NCI-H1092 treated with DMSO at 0.1 percent for 48 hours (cell line): ENCODE measurements at places on chromosomes 7 and 10.
A peak's percentile ranks its signal among the peaks of the same experiment; 100 is the strongest.

- no peak for DNase-seq
Measured at GRCh38 chr7:44138698-44139097, 2.4 kb downstream of the MYL7 start.

DNA sequence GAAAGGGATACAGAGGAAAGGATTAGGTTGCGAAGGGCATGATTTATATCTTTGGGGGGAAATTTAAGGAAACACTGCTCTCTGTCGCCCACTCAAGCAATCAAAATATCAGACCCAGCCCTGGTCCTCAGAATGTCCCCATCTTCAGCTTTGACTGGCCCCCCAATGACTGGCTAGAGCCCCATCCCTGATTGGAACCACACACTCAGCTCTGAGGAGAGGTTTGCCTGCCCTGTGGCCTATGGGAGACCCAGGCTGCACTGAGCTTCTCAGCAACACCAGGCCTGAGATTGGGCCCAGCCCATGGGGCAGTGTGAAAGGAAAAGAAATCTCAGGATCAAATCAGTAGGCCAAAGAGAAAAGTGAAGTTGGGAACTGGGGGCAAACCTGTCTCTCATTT lies 69.5 kb downstream of the ADCYAP1R1 start:
- no peak for DNase-seq

GRCh38 chr7:135175931-135176330 lies 5.4 kb upstream of the CYREN start:
- no peak for DNase-seq

GRCh38 chr10:17049195-17049594 lies 80.4 kb downstream of the CUBN start:
- no peak for DNase-seq

- DNase-seq = no peak
Measured at GRCh38 chr10:93219347-93219746, 145.7 kb downstream of the CYP26A1 start.

DNA sequence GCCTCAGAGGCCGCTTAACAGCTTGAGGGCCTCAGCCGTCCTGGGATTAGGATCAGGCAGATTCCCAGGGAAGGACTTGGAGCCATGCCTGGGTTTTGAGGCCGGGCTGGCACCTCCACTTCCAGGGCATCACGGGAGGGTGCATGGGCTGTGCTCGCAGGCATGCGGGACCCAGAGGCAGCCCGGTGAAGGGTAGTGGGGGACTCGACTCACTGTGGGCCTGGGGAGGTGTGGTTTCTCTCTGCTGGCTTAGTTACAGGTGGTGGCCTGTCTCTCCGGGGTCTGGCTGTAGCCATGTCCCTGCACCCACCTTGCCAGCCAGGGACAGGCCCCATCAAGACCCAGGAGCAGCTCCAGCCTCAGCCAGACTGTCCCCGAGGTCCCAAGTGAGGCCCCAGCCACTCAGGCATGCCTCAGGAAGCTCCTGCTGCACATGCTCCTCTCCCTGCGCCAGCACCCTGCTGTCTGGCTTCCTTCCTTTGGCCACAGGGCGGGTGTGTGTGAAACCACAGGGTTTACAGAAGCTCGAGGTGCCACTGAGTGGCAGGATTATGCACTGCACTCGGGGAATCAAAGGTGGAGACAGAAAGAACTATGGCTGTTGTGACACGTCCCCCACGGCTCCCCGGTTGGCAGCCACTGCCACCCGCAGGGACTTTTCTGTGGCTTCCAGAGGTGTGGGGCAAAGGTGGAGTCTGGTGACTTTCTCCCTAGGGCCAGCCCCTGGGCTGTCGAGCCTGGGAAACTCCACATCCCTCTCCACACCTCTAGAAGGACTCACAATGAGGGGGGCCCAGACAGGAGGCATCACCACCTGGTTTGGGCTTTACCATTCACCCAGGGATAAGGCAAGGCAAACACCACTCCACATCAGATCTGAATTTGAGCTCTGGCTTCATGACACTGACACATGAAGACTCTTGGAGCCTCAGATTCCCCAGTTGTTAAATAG lies 19.7 kb downstream of the GOLGA7B start:
- DNase-seq = peak; percentile 67

DNA sequence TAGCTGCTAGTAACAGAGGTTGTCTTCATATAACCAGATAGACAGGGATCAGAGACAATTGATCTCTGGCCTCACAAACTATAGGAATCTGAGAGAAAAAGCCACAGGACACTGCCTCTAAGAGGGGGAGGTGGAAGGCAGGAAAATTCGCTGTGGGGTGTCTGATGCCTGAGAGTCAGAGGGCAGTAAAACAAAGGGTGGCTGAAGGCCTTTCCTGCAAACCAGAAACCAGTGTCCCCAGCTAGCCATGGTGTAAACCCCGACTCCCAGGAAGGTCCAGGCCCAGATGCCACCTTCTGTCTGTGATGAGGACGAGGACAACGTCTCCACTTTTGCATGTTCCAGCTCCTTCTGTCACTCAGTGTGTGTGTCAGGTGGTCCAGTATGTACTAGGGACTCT lies 215.1 kb downstream of the ADARB2 start:
- no peak for DNase-seq

- DNase-seq = peak; percentile 64
Measured at GRCh38 chr7:83547526-83547925, 101.4 kb downstream of the SEMA3E start.

GRCh38 chr10:48802611-48803071 lies 118.0 kb downstream of the WDFY4 start:
- DNase-seq = no peak

DNA sequence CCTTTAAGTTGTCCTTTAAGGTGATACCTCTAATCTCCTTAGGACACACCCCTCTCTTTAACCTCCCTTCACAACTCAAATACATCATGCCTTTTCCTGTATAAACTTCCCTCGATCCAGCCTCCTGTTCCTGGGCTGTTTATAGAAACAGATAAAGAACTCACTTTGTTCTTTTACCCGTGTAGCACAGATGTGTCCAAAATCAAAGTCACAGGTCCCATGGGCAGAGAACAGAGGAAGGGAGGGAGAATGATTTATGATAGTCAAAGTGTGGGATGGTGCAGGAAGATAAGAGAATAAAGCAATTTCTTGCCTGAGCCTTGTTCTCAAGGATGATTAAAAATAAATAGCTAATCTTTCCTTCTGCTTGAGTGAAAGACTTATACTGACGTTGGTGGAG lies 50.3 kb upstream of the CABCOCO1 start:
- DNase-seq = no peak

DNA sequence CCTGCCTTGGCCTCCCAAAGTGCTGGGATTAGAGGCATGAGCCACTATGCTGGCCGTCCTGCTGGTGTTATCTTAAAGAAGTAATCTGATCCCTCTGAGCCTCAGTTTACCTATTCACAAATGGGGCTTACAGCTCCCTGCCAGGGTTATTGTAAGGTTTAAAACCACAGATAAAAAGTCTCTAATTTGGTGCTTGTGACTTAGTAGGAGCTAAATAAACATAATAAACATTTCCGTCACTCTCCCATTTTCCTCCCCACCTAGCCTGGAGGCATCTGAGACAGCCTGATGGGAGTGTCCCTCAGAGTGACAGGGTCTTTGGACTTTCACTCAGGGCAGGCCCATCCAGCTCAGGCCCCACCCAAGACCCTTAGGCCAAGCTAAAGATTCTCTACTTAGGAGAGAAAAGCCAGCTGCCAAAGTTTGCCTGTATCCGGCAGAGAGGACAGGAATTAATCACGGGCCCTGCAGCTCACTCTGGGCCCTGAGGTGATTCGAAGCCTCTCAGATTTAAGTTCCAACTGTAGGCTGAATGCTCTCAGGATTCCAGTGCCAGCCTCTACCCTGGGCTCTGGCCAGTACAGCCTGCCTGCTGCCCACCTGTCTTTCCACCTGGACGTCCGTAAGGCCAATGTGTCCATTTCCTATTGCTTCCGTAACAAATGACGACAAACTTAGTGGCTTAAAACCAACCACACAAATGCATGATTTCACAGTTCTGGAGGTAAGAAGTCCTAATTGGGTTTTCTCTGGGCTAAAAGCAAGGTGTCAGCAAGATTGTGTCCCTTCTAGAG lies 21.8 kb upstream of the DUSP5 start:
- DNase-seq = no peak

GRCh38 chr10:60480865-60481563 lies 91.3 kb upstream of the ANK3 start:
- DNase-seq = no peak

GRCh38 chr10:106508950-106509349 lies 655.6 kb downstream of the SORCS1 start:
- DNase-seq = no peak

GRCh38 chr10:35927990-35928488 lies 285.9 kb upstream of the FZD8 start:
- DNase-seq = no peak

GRCh38 chr7:17132726-17133125 lies 165.7 kb upstream of the AHR start:
- no peak for DNase-seq

GRCh38 chr10:49174926-49175500 lies 13.2 kb downstream of the TMEM273 start:
- no peak for DNase-seq

GRCh38 chr7:126760914-126761577 lies 491.7 kb downstream of the GRM8 start:
- no peak for DNase-seq

DNA sequence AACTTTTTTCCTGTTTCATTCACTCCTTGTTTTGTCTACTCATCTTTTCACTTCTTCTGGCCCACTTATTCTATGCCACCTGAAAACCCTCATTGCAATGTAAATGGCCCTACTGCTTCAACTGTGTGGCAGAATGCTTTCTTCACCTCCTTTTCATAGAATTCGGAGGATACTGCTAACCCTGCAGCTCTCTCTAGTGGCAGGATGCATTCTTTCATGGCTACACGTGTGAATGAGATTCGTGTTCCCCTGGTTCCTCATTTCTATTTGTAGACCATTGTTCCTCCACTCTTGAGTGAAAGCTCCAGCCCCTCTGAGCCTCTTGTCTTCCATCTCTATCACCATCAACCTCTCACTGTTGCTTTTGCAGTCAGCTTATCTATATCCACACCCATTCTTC lies 20.9 kb upstream of the CYP26C1 start:
- DNase-seq = no peak

DNA sequence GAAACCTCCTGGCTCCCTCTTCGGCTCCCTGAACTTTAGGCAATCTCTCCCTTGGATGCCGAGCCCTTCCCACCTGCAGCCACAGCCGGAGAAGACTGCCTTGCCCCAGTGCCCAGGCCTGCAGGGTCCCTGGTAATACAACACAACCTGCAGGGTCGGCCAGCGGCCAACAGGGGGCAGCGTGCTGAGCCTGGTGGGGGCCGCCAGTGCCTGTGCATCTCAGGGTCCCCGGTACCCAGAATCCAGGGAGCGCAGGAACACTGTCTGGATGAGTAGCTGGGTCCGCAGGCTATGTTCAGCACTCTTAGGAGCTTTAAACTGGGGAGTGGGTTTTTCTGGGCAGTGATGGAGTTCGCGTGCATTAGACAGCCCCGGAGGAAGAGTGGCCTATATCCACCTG lies 17.5 kb upstream of the C10orf71 start:
- no peak for DNase-seq

DNA sequence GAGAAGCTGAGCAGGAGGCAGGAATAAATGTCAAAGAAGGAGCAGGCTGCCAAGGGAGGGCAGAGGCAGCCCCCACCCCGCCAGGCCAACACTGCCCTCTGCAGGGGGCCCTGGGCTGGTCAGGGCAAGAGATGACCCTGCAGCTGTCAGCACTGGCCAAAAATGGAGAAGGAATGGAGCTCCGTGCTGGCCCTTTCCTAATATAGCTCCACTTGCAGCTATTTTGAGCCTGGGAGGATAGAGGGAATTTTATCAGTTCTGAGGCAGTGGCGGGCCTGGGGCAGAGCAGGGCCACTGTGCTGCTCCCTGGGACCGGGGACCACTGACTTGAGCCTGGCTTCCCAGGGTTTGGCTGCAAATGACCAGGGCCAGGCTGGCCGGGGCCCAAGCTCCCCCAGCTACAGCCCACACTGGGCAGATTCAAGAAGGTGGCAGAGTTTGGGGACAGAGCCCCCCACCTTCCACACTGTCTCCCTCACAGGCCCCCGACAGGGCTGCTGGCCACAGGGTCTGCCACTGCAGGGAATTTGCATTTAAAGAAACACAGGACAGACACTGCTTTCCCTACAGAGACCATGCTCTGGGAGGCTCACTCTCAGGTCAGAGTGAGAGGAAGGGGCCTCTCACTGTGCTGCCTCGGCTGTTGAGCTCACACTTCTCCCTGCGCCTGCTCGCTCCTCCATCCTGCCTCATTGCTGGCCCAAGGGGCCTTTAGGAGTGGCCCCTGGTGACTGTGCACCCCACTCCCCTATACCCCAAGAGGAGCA lies 16.2 kb downstream of the LDB3 start:
- no peak for DNase-seq

GRCh38 chr7:153386556-153386955 lies 627.0 kb downstream of the ACTR3B start:
- DNase-seq = no peak

DNA sequence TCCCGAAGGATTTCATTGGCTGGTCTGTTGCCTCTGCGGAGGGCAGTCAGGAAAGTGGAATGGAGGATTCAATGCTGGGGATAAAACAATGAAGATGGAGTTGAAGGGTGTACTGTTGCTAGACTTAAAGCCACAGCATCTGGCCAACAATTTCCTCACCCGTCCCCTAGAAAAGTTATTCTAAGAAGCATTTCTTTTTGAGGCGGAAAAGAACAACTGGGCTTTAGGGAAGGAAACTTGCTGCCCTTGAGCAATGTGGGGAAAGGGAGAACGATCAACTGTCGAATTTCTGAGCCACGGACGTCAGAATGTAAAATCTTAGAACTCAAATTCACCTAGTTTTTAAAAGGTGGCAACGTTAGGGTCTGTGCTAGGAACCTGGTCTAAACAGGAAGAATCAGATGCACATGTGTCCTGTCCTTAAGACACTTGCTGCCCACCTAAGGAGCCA lies 664 bp downstream of the FMC1 start:
- DNase-seq = no peak

GRCh38 chr7:77391230-77391629 lies 24.9 kb downstream of the GSAP start:
- DNase-seq = no peak

- DNase-seq = no peak
Measured at GRCh38 chr7:122572706-122573105, 126.2 kb downstream of the RNF133 start.

- no peak for DNase-seq
Measured at GRCh38 chr7:2872296-2872874, 28.3 kb upstream of the GNA12 start.

DNA sequence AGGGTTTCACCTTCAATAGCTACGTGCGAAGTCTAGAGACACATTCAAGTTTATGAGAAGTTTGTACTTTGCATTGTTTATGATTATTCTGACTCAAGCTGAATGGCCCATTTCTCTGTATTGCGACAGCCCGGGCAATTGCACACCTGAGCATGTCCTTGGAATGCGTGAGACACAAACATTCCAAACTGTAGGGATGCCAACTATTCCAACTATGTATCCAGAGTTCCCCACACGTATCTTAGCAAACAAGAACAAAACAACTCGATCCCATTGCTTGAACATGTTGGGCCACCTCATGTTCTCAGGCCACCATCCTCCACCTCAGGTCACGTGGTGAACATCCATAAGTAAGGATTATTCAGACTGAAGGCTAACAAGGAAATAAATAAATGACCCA lies 51.4 kb upstream of the EGFR start:
- DNase-seq = no peak

GRCh38 chr7:139714163-139714901 lies 63.5 kb downstream of the HIPK2 start:
- no peak for DNase-seq

GRCh38 chr10:129193148-129193547 lies 273.9 kb upstream of the MGMT start:
- no peak for DNase-seq

GRCh38 chr10:19857876-19858275 lies 41.6 kb downstream of the PLXDC2 start:
- no peak for DNase-seq
